ENCODE measurements at places on chromosomes 2 and 18.

- no peak for DNase-seq
These were observed 221.9 kb downstream of the NDUFA10 start for GRCh38 chr2:239803102-239803765.

- DNase-seq: no peak
These were observed 36.4 kb downstream of the CDC42EP3 start for GRCh38 chr2:37634914-37635503.

DNA sequence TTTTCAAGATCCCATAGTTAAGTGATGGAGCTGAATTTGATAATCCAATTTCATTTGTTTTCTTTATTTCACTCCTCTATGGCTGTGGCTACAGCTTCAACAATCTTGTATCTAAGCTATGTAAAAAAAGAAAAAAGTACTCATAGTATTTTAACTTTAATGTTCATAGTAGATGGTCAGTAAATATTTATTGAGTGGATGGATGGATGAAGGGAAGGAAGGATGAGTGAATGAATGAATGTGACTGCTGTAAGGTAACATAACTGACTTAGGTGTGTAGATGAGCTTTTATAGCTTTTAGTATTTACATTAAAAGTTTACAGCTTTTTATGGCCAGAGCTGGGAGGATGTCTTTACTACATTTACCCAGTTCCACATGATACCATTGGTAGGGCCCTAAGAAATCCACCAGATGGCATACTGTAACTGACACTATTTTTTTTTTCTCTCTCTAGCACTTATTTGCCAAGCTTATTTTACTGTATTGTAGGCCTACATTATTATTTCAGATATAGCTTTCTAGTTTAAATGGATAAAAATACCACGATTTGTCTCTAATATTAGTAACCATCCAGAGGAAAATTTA, 13.4 kb upstream of the HRH4 start:
- no peak for DNase-seq

DNA sequence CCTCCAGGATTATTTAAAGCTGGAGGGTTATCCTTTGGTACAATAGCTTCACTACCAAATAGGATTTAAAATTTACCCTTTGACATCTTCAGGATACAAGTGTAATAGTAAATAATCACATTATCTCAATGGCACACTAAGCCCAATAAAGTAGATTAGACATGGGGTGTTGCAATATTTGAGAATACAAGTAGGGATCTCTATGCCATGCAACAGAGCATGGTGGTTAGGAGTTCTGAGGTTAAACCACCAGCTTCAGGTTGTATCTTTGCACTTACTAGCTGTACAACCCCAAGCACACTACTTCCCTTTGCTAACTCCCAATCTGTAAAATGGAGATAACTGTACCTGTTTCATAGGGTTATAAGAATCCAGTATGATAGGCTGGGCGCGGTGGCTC, 6.2 kb downstream of the MBD2 start:
- DNase-seq: no peak

- no peak for DNase-seq
These were observed 1.2 kb upstream of the CHMP1B start for GRCh38 chr18:11849841-11850634.

DNA sequence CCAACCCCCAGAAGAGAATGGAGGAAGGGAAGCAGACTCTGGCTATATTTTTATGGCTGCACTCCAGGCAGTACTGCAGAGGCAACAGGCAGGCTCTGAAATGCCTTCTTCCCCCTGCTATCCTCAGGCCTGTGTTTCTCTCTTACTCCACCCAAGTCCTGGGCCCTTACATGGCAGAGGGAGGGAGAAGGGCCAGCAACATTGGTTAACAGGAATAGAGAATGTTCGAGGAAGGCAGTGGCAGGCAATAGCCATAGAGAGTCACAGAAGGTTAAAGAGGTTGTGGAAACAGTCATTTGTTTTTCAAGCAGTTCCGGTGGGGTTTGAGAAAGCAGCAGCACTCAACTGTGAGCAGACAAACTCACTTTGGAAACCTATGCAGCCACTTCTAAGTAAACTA, 15.1 kb upstream of the DARS1 start:
- no peak for DNase-seq

DNA sequence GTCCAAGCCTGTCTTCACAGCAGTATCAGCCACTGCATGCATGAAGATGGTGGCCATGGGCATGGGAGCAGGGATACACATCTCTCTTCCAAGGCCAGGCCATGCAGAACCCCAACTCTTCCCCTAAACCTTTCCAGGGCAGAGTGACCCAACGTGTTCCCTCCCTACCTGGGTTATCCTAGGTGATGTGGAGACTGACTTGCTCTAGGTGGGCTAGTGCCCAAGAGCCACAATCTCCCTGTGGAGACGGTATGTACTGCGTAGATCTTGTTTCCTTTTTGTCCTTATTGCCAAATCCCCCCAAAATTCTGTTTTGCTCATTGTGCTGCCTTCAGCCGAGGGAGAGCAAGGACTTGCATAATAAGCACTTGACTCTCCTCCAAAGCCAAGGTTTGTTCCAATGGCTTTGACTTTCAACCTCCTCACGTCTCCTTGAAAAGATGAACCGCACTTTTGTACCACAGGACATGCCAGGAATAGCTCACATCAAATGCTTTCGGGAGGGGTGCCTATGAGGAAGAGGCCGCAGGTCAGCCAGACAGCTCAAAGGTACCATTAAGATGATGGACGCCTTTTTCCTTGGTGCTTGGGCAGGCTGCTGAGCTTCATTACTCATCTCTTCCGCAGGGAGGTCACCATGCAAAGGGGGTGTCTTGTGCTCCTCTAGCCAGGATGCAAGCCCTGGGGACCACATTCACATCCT, 76.2 kb upstream of the GLI2 start:
- DNase-seq: no peak

DNA sequence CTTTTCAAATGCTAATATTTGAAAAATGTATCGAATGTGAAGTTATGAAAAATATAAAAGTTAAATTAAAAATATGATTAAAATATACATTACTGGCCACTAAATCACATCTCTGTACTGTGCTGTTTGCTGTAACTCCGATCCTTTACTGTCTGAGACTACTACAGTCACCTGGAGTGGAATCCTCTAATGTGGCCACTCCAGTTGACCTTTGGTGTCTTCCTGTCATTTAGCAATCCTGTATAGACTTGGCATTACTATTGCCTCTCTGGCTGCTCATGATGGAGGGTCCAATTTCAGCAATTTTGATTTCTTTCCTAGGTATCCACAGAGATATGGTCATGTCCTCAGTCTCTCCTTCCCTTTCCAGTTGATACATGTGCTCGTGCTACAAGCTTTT, 560.0 kb downstream of the CCDC85A start:
- DNase-seq: no peak

GRCh38 chr2:227717687-227718567, at the start of gene SLC19A3:
SLC19A3 (minus strand) TSS chr2:227718028; CDS start chr2:227702318, 15,710 bp downstream.
- peak; percentile 26 for DNase-seq

- DNase-seq: no peak
These were observed 488 bp upstream of the RHOB start for GRCh38 chr2:20446255-20446916.

GRCh38 chr2:98552499-98553179, 55.7 kb downstream of the COA5 start:
- DNase-seq: no peak

- no peak for DNase-seq
These were observed 35.0 kb downstream of the STAT4 start for GRCh38 chr2:191115804-191116203.

GRCh38 chr18:9906481-9906880, 7.3 kb upstream of the VAPA start:
- DNase-seq: no peak

DNA sequence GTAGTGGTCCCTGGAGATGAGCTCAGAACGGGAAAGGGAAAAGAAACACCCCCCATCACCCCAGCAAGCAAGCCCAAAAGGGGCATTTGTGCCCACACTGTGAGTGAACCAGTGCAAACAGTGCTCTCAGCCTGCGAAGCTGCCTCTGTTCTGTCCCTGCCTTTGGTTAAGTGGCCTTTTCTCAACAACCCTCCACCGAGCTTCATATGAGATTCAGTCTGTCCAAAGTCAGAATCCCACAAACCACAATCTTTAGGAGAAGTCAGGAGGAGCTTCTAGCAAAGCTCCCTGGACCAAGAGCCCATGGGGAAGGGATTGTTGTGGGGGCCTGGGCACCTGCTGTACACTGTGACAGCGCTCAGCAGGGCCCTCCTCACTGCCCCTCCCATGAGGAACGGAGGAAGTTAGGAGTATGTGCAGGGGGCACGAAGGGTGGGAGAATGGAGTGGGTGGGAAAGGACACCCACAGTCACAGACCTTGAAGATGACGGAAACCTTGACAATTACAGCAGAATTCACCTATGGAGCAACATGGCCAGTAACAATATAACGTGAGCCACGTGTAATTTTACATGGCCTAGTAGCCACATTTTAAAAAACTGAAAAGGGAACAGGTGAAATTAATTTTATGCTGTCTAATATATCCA, 119.5 kb downstream of the SMAD7 start:
- no peak for DNase-seq

GRCh38 chr2:201882353-201883090, 76.2 kb downstream of the CDK15 start:
- DNase-seq: no peak

GRCh38 chr2:221285148-221285547, 287.0 kb downstream of the EPHA4 start:
- no peak for DNase-seq

- DNase-seq: no peak
These were observed 686.8 kb downstream of the ZEB2 start for GRCh38 chr2:143833015-143833660.

Measured in NCI-H774 (cell line).